ENCODE measurements at places on chromosomes 2 and 18.

GRCh38 chr2:14301331-14301730 is 331.2 kb upstream of the LRATD1 start:
- no peak for DNase-seq

- DNase-seq, result no peak
Measured at GRCh38 chr2:118062048-118062447, 26.2 kb upstream of the INSIG2 start.

GRCh38 chr2:78024996-78025395 is 502.8 kb upstream of the LRRTM4 start:
- no peak for DNase-seq

DNA sequence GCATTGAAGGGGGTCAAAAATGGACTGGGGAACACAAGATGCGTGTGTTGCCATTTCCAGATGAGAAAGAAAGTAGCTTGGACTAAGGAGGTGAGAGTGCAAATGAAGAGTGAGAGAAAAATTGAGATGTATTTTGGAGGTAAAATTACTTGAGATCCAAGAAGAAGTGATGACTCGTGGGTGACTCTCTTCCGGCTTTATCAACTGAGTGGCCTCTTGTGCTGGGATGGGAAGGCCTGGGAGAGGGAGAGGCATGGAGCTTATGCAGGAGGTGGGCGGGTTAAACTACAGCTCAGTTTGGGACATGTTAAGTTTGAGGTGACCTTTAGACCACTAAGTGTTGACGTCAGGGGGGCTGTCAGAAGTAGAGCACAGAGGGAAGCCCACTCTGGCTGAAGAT is 34.9 kb downstream of the SULT1C2 start:
- no peak for DNase-seq

DNA sequence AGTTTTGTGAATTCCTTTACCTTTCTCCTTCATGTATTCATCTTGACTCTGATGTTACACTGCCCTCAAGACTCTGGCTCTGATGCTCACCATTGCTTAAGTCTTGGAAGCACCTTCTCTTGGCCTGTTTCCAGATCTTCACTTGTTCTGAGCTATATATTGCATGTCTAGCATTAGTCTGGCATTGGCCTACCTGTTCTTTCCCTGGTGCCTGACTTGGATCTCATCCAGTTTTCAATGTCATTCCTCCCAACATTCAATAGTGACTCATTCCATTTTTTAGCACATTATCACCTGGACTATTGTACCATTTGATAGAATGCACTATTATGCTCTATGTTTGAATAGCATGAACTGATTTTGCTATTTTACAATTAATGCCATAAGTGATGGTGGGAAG is 127.3 kb upstream of the NYAP2 start:
- DNase-seq, result no peak
